Endodermal cell (in vitro differentiated cells): ENCODE measurements at places on chromosomes 1 and 21.

GRCh38 chr1:33903210-33903589 is 39.3 kb downstream of the HMGB4 start:
- no peak for DNase-seq

DNA sequence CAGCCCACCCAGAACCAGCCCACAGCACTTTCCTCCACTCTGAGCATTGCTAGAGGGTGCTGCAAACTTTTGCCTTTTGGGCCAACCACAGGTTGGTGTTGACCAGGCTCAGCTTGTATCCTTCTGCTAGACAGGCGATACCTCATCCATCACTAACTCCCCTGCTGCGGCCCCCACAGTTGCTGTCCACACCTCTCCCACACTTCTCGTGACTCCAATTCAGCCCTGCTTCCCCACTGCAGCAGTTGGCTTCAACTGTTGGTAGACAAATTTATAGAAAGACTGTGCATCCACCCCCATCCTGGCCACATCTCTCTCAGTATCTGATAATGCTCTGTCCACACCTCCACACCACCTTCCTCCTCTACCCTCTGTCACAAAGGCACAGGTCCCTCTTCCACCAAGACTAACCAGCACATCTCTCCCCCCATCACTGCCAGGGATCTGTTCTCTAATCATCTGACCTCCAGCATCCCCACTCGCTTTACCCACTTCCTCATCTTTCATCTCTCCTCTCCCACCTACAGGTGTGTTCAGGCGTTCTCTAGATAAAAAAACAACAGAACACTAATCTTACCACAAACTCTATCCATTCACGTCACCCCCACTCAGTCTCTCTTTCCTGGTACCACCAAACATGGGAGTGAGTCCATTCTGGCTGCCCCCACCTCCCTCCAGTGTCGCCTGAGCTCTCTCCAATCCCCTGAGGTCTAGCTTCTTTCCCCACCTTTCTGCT is 15.8 kb upstream of the SLC25A44 start:
- no peak for DNase-seq

GRCh38 chr1:6425658-6426057 is 1.1 kb downstream of the ESPN start:
- no peak for DNase-seq

- DNase-seq: no peak
These were observed 25.8 kb upstream of the NUF2 start for GRCh38 chr1:163295949-163296348.

DNA sequence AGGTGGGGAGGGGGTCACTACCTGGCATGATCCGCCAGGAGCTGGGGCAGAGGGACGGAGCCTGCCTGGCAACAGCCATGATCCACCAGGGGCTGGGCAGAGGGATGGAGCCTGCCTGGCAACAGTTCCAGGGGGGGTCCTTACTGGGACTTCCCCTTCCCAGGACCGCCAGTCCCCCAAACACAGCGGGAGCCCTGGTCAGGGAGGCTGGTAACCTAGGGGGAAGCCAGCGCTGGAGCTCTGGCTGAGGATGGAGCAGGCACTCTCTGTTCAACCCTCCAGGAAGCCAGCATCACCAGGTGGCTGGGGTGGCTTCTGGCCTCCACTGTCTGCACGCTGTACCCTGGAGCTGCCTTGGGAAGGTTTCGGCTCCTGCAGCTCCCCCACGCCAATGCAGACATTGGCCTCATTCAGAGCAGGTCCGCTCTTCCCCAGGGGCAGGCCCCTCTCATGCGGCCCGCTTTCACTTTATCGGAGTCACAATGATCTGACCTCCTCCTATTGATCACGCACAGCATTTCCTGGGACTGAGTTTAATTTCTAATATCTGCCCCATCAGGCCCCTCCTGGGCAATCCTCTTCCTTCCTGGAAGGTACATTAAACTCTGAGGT is 68.4 kb upstream of the ABCG1 start:
- peak; percentile 32 for DNase-seq

GRCh38 chr1:159436469-159436868 is 3.1 kb upstream of the OR10J1 start:
- DNase-seq: no peak

- DNase-seq: peak; percentile 83
These were observed 47.8 kb upstream of the ZP4 start for GRCh38 chr1:237938553-237938952.

DNA sequence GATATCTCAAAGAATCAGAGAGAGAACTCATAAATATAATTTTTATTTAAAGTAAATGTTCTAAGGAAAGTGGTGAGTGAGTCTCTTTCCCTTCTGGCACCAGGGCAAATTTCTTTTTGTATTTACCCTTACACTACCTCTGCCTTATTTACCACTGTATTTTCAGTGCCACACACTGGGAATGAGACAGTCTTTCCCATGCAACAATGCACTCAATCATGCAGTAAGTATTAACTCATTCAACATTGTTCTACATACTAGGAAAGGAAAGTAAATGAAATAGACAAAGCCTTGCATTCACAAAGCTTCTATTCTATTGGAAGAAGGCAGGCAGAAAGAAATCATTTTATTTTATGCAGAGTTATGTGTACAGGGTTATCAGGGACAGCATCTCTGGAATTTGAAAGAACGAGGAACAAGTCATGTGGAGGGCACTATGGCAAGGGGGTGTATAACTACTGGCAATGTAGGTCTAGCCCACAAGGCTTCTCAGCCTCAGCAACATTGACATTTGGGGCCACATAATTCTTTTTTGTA is 129.8 kb upstream of the PRDX6 start:
- DNase-seq: no peak

- no peak for DNase-seq
These were observed 202.3 kb downstream of the LTN1 start for GRCh38 chr21:28790335-28790734.

DNA sequence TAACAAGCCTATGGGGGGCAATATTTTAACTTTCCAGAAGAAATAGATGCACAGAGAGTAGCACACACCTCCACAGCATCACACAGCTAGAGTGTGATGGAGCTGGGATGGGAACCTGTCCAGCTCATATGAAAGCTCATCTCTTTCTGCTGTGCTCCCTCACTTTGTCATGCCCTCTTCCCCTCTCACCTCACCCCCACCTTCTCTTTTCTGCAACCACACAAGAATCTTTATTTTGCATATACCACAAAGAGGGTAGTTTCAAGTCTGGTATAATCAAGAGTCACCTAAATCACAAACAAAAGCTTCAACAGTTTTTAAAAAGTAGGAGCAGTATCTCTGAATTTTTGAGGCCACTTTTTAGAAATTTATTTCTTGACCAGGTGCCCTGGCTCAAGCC is 22.6 kb downstream of the FOXD2 start:
- DNase-seq: no peak

DNA sequence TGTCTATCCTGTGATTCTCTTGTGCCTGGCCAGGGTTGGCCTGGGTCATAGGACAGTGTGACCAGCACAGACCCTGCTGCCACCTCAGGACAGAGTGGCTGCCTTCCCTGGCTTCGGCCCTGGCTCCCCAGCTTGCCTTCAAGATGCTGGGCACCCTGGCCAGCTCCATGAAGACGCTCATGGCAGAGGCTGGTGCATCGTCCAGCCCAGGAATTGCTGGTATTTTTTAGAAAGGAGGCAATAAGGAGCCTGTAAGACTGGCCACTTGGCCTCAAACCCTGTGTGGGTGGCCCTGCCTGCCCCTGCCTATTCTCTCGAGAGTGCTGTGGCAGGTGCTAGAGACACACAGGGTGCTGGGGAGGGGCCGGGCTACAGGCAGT is 70.4 kb upstream of the ACTRT2 start:
- no peak for DNase-seq

DNA sequence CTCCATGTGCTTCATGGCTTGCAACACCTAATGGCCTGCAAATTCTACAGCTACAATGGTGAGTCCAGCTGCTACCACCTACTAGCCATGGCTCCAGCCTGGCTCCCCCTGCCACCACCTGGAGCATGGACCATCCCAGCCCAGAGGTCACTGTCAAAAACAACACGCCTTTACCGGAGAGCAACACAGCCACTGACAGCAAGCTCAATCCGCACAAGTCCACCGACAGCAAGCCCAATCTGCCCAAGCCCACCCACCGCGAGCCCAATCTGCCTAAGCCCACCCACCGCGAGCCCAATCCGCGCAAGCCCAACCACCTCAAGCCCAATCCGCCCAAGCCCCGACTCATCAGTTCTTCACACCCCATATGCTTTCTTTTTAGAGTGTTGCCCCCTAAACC is 128.2 kb downstream of the KIF26B start:
- no peak for DNase-seq

DNA sequence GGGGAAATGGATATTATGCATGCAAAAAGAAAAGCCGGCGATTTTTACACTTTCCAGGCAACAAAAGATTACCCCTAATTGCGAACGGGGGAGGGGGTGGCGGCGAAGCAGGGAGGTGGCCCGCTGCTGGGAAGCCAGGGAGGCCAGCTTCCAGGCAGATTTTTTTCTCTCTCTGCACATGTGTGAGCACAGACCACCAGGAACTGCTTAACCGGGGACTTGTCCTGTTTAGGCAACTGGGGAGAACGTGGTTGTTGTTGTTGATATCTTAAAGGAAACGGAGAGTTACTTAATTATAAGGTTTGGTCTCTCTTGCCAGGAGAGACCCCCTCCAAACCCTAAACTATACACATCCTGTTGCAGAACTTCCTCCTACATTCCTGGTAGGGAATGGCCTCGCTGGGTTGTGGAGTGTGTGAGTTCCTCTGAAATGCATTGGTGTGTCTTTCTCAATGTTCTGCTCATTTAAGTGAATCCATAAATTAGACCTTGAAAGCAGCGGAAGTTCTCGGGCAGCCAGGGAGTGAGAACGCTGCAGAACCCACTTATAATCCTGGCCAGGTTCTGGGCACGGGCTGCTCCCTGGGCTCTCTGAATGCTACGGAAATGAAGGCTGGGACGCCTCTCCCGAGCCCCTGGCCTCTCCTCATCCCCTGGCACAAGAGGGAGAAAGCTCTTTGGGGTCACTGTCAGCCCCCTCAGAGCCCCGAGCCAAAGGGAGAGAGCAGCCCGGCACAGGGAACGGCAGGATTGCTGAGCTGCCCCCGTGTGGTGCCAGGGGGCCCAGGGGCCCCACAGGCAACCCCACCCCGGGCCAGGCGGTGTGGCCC is 250.0 kb downstream of the FOXD2 start:
- DNase-seq: peak; percentile 73

- DNase-seq: no peak
These were observed 3.6 kb downstream of the FAM89A start for GRCh38 chr1:231036416-231036815.

DNA sequence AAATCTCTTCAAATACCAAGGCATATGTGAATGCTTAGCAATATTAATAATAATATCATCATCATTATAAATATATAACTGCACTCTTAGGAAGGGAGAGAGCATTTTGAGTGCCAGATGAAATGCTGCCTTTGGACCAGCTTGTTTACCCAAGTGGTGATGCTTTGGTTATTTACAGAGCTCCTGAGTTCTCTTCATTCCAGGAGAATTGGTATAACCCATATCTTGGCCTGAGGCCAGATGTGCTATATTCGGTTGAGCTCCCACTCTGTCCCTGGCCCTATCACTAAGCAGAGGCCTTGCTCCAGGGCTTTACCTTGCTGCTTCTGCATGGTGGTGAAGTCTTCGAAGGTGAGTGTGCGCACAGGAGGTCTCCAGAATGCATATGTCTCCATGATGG is 89.4 kb downstream of the TBX15 start:
- DNase-seq: no peak

DNA sequence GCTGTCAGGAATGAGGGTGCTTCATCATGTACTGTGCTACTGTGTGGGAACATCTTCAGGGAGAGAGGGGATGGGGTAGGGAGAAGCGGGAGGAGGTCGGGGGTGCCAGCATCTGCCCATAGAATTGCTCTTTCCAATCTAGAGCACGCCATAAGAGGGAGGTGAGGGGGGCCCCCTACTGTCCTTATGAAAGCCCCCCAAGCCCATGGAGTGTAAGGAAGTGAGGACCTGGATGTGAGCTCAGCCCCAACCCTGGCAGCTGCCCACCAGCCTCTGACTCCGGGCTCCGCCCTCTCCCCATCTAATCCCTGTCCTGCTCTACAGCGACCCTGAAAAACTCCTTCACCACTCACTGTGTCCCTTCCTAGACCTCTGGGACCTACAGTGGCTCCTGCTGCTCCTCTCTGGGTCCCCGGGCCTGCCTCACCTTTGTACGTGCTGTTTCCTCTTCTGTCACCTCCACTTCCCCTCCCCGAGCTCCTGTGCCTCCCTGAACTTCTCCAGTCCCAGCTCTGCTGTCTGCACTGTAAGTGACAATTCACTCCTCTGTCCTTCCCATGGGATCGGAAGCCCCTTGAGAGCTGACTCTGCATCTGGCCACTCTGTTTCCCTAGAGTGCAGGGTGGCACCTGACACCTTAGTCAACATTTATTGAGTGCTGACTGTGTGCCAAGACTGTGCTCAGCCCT is 269.4 kb downstream of the PTPRU start:
- peak; percentile 29 for DNase-seq

DNA sequence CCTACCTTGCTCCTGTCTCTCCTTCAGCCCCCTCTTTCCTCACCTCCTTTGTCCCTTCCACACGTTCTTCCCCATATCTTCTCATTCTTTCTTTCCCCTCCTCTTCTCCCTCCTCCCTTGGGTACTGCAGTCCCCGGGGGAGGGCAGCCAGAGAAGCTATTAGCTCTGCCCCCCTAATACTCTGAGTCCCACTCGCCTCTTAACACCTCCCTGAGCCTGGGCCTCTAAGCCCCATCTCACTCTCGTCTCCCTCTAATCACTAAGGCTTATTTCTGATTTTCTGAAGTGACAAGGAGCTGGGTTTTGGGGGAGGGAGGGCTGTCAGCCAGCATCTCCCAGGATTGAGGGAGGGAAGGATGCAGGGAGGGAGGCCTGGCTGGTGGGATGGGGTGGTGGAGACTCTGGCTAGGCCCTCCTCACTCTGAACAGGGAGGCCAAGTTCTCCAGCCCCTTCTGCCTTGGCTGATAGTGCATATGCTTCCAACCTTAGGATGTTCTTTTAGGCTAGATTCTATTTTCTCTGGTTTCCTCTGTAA is 25.6 kb upstream of the DMBX1 start:
- DNase-seq: no peak
